ENCODE measurements at places on chromosomes 1 and 21. TPM values are rescaled to one million over a fixed set of nuclear protein-coding genes. Genes with fewer than 3 reads are reported as not detected.

The MAB21L3 gene
- 6.4 TPM for total RNA-seq

GRCh38 chr1:36411674-36412648 lies 14.3 kb upstream of the LSM10 start:
- no peak for DNase-seq

- no peak for DNase-seq
Observed at GRCh38 chr21:27649323-27649722, 682.4 kb upstream of the ADAMTS5 start.

DNA sequence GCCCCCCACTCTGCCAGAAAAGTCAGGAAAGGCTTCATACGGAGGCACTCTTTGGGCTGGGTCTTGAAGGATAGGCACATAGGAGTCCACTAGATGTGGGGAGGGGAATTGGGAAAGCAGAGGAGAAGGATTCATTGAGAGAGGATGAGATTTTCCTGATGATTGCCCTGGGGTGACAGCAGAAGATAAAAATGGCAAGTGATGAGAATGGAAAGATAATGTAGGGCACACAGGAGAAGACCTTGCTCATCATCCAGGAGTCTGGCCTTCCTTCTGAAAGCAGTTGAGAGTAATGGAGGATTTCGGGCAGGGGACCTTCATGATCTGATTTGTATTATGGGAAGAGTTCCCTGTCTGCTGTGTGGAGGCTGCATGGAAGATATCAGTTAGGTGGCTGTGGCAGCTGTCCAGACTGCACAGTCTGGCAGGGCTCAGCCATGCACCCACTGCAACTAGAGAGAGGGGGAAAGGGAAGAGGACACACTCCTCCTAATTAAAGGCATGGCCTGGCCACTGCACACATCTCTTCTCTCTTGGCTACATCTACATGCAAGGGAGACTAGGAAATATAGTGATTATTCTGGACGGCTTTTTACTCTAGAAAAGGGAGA lies 9.6 kb upstream of the FABP3 start:
- DNase-seq: no peak

The SMG5 gene
- total RNA-seq: 72.9 TPM

- no peak for DNase-seq
Observed at GRCh38 chr1:198902655-198903054, 263.8 kb downstream of the PTPRC start.

DNA sequence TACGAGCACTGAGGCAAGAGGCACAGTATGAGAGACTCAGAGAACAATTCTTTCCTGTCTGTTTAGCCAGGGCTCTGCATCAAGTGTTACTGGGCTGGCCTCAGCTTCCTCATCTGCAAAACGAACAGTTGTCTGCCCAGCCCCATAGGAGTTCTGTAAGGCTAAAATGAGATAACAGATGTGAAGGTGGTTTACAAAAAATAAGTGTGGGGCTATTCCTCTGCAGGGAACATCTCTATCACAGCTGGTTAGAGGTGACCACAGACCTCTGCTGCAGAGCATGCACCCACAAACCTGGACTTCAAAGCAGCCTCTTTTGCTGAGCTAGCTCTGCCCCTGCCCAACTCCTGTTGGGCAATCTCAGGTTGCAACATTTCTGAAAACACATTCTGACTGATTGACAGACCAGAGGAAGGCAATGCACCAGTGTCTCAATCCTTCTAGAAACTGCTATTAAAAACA lies 10.5 kb upstream of the OLIG1 start:
- DNase-seq: peak; percentile 9

DNA sequence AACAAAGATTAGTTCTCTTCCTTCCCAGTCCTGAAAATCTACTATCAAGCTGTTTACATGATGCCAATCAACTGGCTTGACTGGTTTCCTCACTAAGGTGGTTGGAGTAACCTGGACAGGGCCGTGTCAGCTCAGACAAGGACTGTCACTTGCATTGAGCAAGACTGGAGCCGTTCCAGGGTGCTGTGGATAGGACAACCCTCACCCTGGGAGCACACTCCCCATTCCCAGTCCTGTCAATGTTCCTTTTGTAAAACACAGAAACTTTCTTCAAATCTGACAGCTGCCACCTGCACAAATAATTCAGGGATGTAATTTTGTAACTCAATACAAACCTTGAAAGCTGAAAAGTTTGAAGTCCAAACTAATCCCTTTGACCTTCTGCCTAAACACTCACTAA lies 31.4 kb downstream of the PLPP3 start:
- DNase-seq: peak; percentile 36

- peak; percentile 73 for DNase-seq
Observed at GRCh38 chr1:209642816-209643215, 9.4 kb downstream of the LAMB3 start.

- DNase-seq: peak; percentile 20
Observed at GRCh38 chr1:19351873-19352272, 39.7 kb downstream of the SLC66A1 start.

The HNRNPCL2 gene
- total RNA-seq: not detected

- no peak for DNase-seq
Observed at GRCh38 chr1:197307136-197307535, 39.1 kb downstream of the CRB1 start.

Measured in mucosa of descending colon (tissue), 3 donors.